ENCODE measurements at places on chromosomes 11 and 22.

GRCh38 chr11:65552388-65552951 lies 5.7 kb downstream of the LTBP3 start:
- no peak for DNase-seq

DNA sequence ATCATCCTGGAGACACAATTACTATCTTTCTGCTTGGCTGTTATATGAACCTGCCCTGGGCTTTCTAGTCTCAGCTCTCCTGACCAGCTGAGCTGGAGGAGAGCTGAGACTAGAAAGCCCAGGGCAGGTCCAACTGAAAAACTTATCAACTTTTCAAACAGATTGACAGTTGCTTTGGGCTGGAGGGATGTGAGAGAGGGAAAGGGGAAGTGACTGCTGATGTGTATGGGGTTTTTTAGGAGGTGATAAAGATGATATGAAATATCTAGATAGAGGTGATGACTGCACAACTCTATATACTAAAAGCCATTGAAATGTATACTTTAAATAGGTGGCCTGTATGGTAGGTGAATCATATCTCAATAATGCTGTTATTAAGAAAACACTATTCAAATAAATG lies 60.2 kb upstream of the CHRM4 start:
- DNase-seq = no peak

DNA sequence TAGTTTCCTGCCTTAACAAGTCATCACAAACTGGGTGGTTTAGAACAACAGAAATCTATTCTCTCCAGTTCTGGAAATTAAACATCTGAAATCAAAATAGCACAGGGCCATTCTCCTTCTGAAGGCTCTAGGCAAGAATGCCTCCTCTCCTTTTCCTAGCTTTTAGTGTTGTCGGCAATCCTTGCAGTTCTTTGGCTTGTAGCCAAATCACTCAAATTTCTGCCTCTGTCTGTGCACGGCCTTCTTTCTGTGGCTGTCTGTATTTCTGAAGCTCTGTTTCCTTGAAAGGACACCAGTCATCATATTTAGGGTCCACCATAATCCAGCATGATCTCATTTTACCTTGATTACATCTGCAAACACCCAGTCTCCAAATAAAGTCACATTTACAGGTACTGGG lies 795.5 kb downstream of the METTL15 start:
- DNase-seq = no peak

DNA sequence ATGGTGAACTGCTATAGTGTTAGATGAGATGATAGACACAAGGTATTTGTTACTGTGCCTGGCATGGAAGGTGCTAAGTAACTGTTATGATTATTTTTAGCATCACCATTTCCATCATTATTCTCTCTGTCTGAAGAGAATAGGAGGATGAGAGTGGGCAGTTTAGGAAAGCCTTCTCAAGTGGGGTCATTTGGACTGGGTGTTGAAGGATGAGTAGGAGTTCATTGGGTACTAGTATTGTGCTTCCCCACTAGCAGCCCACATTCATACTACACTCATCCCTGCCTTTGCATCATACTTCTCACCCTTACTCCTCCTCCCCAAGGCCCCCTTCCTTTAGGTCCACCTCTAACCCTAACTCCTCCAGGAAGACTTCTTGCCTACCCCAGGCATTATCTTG lies 20.6 kb downstream of the MYEOV start:
- no peak for DNase-seq

GRCh38 chr22:46060292-46061123 lies 83.5 kb upstream of the WNT7B start:
- DNase-seq = no peak

DNA sequence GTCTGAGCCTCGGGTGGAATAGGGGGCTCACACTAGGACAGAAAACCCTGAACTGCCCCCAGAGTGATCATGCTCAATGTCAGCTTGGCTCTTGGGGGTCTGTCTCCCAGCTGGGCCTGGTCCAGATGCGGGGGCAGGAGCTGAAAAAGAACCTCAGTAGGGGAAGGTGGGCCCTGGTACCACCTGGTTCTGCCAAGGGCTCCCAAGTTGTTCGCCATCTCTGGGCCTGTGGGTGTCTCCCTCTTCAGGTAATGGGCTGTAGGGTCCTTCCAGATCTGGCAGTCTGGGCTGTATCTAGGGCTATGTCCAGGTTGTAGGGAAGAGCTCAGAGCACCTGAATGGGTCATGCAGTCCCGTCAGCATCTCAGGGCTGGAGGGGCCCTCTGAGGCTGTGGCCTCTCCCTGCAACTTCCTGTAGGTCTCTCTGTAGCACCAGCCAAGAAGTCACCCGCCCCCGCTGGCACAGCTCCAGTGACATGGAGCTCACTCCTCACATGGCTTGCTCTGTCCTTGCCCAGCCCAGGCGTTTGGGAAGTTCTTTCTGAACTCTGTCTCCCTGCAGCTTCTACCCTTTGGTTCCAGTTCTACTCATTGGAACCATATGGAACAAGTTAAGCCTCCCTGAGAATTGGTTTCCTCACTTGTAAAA lies 33.0 kb upstream of the SOX10 start:
- peak; percentile 33 for DNase-seq

DNA sequence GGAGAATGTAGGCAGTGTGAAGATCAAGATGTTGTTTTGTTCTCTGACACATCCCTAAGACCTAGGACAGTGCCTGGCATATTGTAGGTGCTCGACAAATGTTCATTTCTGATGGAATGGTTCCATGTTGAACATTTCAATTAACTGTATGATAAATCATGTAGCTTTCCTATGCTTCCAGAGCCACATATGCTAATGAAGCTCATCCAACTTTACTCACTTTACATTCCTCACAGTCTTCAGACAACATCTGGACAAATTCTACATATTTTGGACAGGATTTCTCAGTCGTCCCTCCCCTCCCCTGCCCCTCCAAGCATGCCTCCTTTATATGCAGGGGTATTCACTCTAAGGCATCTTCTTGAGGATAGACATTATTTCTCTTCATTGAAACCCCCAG lies 177.9 kb downstream of the BLID start:
- no peak for DNase-seq
